ENCODE measurements at places on chromosomes 3 and 15.
A peak's percentile ranks its signal among the peaks of the same experiment; 100 is the strongest.

DNA sequence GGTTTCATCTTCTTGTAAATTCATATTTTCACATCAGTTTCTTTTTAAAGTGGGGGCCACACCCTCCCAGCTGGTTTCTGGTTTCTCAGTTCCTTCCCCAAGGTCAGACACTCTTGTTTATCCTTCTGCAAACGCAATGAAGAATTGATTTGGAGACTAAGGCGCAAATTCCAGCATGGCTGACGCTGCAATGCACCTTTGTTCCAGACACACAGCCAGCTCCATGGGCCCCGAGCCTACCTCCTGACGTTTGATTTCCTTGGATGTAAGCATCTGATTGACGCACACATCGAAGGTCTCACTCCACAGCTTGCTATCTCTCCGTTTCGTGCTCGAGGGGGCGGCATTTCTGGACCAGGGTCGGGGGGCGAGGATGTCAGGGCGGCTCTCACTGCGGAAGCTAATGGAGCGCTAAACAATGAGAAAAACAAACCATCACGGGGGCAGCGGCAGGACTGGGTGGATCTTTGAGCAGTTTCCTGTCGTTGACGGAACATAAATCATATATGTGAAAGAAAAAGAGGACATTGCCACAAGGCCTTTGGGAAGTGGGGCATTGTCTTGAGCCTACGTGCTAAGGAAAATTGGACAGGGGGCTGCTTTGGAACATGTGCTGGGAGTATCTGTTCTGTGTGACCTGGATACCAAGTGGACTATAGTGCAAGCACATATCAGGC, 46.9 kb downstream of the ARHGEF3 start:
- DNase-seq: no peak

DNA sequence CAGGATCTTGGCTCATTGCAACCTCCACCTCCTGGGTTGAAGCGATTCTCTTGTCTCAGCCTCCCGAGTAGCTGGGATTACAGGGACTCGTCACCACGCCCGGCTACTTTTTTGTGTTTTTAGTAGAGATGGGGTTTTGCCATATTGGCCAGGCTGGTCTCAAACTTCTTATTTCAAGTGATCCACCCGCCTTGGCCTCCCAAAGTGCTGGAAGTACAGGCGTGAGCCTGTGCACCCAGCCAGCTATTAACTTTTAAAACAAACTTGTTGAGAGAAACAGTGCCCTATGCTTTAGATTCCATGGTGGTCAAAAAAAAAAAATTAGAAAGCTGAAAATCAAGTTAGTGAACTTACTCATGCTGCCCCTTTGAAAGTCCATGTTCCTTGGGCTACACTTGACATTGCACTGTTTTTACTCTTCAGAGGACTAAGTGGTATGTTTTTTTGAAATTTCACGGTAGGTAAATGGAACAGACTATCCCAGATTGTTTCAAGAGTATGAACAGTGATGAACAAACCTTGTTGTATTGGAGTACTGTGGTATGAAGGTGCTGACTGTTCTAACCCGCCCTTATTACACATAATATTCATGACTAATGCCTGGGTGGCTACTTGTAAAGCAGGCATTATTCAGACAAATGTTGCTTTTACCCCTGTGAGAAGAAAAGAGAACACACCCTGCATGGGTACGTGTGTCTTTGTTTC, 206.9 kb downstream of the KLHL25 start:
- peak; percentile 37 for DNase-seq

DNA sequence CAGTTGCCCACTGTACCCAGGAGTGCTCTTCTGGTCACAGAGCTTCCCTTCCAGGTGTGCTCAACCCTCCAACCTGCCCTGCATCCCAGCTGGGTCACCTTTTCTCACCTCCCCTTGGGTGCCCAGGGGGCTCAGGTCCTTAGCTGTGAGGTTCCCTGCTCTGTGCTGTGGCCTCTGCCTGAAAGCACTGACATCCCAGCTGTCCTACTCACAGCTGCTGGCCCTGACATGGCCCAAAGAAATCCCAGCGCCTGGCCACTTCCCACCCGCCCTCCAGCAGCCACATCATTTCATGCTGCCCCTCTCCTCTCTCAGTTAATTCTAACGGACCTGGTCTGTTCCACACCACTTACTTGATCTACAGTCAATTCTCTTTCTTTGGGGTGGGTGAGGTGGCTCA, 79.9 kb downstream of the ISG20 start:
- DNase-seq: no peak

GRCh38 chr3:27326629-27327545, 42.3 kb downstream of the NEK10 start:
- peak; percentile 89 for DNase-seq

DNA sequence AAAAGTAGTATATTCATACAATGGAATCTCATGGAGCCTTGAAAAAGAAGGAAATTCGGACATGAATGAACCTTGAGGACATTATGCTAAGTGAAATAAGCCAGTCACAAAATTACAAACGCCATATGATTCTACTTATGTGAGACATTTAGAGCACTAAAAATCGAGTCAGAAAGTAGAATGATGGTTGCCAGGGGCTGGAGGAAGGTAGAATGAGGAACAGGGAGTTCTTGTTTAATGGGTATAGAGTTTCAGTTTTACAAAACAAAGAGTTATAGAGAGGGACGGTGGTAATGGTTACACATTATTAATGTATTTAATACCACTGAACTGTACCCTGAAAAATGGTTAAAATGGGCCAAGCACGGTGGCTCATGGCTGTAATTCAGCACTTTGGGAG, 19.5 kb downstream of the UBXN7 start:
- no peak for DNase-seq

GRCh38 chr3:18891641-18892040, 256.7 kb upstream of the KCNH8 start:
- DNase-seq: no peak

DNA sequence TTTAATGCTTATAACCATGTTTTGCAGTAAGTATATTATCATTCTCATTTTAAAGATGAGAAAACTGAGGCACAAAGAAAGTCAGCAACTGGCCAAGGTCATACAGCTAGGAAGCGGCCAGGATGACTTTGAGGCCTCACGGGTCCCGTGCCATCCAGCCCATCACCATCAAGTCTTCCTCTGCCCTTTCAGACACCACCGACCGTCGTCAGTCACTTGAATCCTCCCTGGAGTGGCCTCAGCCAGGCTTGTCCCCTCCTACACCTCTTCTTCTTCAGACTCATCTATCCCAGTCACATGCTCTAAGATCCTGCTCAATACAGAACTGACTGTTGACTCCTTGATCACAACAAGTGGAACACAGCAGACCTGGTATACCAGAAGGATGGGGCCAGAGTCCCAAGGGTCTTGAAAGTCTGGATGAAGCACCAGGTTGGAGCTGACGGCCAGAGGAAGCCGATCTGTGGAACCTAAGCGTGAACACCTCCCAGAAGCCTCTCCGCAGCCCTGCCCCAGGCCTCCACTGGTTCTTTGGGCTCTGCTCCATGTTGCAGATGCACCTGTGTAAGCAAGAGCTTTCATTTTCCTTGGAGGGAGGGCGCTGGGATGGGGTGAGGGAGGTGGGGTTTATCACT, 22.1 kb downstream of the ITGA11 start:
- DNase-seq: no peak

DNA sequence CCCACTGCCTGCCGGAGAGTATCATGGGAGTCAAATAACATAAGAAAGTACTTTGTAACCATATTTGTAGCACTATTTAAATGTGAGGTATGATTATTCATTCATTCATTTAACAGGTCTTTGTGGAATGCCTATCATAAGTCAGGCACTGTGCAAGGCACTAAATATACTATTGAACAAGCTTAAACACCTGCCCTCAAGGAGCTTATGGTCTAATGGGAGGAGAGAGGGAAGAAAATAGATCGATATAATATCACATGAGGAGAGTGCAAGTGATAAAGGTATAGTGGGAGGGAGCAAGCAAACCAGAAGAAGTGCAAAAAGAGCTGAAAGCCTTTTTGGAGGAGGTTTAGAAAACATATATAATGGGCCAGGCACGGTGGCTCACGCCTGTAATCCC, 3.3 kb upstream of the HERC1 start:
- no peak for DNase-seq

- no peak for DNase-seq
Measured at GRCh38 chr3:122031123-122031468, 9.0 kb upstream of the ILDR1 start.

GRCh38 chr3:196988241-196989029, 19.8 kb upstream of the PIGZ start:
- no peak for DNase-seq

DNA sequence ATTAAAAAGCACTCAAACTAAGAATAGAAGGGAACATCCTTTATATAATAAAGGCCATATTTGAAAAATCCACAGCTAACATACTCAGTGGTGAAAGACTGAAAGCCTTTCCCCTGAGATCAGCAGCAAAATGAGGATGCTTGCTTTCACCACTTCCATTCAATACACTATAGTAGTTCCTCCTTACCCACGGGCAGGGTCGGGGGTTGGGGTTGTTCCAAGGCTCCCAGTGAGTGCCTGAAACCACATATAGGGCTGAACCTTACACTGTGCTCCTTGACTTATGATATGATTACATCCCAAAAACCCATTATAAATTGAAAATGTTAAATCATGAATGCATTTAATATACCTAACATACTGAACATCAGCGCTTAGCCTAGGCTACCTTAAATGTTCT, 37.7 kb downstream of the ALDH1L1 start:
- DNase-seq: no peak

- no peak for DNase-seq
Measured at GRCh38 chr3:50010959-50011358, 71.0 kb downstream of the RBM6 start.

DNA sequence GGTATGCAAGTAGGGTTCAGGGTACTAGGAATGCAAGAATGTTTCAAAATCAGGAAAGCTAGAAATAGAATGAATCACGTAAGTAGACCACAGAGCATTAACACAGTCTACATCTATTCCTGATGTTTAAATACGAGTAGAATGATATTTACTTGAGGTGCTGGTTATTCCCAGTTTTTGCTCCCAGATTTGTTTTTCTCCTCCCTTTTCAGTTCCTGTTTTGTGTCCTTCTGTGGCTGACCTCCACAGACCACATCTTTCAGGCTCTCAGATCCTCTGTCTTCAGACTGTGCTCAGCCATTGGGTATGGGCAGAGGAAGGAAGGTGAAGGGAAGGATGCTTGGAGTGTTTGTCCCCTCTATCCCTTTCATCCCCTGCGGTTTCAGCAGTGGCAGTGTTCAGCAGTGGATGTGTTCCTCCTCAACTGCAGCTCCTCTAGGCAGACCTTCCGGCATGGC, 276.6 kb downstream of the ZNF621 start:
- no peak for DNase-seq

GRCh38 chr3:10915376-10915775, 77.2 kb upstream of the SLC6A1 start:
- DNase-seq: no peak

DNA sequence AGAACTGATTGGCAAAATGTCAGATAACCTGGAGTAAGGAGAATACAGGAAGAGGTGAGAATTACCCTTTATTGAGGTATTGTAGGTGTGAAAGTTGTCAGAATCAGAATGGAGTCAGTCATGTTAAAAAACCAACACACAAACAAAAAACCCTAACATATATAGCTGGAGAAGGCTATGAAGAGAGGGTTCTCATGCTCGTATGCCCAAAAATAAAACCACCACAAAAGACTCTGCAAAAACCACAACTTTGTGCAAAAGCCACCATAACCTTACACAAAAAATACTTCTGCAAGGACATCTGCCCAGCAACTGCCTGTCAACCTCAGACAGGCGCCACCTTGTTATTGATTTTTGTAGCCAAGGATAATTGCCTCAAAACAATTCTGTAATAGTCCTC, 136.0 kb downstream of the CD47 start:
- no peak for DNase-seq

- DNase-seq: peak; percentile 28
Measured at GRCh38 chr3:120129718-120130513, 35.7 kb upstream of the GSK3B start.

GRCh38 chr15:51917493-51917892, 54.1 kb downstream of the LEO1 start:
- DNase-seq: no peak

DNA sequence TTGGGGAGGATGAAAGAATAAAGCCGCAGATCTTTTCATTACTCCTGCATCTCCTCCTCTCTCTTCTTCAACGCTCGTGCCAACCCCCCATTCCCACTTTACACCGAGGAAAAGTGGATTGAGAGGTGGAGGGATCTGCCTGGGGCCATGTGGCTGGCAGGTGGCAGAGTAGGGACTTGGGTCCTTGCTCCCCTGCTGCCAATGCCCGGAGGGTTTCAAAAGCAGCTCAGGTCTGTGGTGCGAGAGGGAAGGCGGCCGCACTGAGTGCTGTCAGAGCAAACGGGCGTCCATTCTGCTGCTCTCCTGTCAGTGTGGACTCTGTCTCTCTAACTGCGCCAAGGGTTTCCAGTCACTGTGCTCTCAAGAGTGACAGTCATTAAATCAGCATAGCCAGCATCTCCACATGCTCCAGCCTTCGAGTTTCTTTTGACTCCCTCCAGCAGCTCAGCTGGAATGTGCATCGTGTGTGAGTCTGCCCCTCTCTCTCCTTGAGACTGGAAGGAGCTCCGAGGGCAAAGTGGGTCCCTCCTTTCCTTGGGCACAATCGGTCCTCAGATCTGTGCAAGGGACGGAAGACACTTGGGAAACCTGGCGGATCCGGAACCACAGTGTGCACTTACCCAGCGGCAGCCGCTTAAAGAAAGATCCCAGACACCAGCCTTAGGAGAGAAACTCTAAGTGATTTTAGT, 68.6 kb downstream of the VGLL4 start:
- DNase-seq: no peak

- DNase-seq: no peak
Measured at GRCh38 chr3:171672124-171672523, 138.2 kb downstream of the PLD1 start.

DNA sequence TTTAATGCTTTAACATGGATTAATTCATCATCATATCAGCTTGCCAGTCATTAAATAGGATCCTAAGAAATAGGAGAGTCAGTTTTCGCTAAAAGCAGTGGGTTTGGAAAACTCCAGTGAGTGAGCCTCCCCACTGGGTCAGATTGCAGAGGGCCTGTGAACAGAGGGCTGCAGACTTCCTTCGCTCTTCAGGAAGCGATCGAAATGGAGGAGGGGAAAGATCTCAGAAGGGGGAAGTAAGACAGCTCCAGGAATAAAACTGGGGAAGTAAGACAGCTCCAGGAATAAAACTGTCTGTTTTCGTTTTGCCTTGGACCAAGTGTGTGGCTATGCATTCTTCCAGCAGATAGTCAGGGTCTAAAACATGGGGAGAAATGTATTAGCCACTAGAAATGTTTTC, 124.8 kb upstream of the C15orf61 start:
- no peak for DNase-seq

DNA sequence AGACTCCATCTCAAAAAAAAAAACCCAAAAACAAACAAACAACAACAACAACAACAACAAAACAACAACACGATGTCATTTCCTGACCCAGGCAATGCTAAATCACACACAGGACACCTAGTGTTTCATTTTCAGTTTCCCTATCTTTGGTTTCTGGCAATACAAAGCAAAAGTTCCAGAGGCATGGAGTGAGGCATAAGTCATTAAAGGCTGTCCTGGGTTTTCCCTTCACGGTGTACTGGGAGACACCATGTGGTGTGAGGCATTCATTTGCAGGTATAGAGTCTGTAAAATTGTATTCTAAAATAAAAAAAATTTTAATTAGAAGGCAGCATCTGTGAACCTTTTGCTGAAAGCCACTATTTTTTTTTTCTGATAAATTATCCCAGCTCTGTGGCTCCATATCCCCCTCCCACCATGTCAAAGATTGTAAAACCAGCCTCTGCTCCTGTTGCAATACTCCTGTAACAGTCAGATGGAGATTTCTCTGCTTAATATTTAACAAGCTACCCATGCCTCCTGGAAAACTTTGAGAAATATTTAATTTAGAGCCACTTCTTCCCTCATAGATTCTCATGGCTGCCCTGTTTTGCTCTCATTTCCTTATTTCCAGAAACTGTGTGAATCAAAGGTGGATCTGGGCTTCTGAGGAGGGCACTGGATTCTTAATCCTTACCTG, 324.6 kb downstream of the MCTP2 start:
- no peak for DNase-seq
